T-helper 2 cell (primary cell): ENCODE measurements at places on chromosomes 2 and 18.

- DNase-seq = no peak
Measured at GRCh38 chr2:154952346-154952980, 254.0 kb downstream of the KCNJ3 start.

DNA sequence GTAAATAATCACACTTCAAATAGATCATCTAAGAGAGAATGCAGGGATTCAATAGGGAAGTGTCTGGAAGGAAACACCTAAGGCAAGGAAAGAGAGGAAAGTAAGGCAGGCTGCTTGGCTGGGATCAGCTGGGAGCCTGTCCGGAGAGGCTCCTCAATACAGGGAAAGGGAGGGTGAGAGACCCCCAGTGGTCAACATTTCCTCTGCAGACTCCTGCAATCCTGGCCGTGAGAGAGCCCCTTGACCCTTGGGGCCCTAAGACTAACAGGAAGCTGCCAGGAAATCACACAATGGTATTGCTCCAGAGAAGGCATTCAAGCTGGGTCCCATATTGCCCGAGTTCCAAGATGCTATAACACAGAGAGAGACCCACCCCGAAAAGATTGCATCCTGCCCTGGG lies 549.4 kb downstream of the NYAP2 start:
- DNase-seq = no peak

DNA sequence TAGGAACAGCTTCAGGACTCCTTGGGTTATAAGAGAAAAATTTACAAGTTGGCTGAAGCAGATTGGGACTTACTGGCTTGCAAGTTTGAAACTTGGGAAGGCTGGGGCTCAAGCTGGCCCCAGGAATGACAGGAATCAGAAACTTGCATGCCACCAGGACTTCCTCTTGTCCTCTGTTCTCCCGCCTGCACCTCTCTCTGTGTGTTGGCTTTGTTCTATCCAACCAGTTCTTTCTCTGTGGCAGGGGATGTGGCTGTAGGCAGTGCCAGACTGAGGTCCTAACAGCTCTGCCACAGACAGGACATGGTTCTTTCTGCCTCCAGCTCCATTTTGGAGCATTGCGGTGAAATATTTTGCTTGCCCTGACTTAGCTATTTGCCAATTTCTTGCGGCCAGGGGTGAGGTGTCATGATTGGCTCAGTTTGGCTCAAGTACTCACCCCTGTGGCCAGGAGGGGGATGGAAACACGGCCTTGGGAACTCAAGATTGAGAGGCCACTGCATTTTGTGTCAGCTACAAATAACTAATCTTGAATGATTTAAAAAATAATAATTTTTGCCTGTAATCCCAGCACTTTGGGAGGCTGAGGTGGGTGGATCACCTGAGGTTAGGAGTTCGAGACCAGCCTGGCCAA lies 48.9 kb downstream of the MEP1B start:
- DNase-seq = no peak

- DNase-seq = no peak
Measured at GRCh38 chr2:217370391-217370790, 510.5 kb upstream of the TNP1 start.

- DNase-seq = no peak
Measured at GRCh38 chr2:68253219-68254068, 1.1 kb upstream of the PPP3R1 start.

- no peak for DNase-seq
Measured at GRCh38 chr2:35562488-35562887, 793.1 kb upstream of the CRIM1 start.

GRCh38 chr18:22180722-22181121 lies 11.3 kb downstream of the GATA6 start:
- no peak for DNase-seq

GRCh38 chr2:102686479-102687439 lies 67.4 kb downstream of the SLC9A2 start:
- DNase-seq = peak; percentile 55

- DNase-seq = no peak
Measured at GRCh38 chr2:74528600-74529356, 728 bp downstream of the AUP1 start.

DNA sequence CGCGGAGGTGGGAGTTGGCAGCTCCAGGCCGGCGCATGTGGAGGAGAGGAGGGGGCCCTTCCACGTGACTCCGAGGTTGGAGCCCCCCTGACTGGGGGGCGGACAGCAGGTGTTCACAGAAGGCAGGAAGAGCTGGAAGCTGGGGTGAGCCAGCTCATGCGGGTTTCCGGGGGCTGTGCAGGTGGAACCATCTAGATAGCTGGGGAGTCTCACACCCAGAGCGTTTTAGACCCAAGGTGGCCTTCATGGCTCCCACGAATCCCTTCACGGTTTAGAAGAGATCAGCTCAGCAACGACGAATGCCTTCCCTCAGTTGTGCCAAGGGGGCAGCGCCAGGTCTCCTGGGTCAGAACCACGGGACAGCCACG lies 740.5 kb upstream of the SALL3 start:
- DNase-seq = no peak

DNA sequence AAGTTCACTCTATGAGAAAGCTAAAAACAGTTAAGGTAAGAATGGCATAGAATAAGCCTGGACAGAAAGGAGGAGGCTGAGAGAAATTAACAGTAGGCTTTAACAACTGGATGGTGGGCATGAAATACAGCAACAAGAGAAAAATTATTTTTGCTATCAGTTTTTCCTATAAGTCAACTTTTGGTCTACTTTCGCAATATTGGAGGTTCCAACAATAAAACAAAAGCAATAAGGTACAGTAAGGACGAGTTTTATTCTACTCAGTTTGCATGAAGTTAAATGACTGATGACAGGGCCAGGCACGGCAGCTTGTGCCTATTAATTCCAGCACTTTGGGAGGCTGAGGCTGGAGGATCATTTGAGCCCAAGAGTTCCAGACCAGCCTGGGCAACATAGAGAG lies 17.3 kb downstream of the RAB1A start:
- no peak for DNase-seq

GRCh38 chr2:161122772-161123530 lies 37.3 kb upstream of the TANK start:
- peak; percentile 76 for DNase-seq

GRCh38 chr2:17658251-17658843 lies 95.3 kb downstream of the SMC6 start:
- no peak for DNase-seq

DNA sequence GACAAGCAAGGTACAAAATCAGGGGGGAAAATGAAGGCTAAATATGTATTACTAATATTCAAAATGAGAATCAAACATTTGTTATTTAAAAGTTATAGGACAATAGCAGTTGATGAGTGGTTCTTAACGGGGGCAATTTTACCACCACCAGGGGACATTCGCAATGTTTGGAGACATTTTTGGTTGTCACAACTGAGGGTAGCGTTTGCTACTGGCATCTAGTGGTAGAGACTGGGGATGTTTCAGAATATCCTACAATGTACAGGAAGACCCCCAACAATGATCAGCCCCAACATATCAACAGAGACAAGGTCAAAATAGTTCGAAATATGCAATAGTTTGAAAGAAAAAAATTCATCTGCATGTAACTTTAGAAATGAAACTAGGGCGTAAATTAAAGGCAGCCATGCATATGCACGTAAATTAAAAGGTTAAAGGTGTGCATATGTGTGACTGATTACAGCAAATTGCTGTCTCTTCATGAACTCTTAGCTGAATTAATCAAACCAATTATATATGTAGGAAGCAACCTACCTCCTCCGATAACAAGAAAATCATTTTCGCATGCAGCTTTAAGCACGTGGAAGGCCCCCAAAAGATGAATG lies 61.2 kb upstream of the CUL3 start:
- no peak for DNase-seq

DNA sequence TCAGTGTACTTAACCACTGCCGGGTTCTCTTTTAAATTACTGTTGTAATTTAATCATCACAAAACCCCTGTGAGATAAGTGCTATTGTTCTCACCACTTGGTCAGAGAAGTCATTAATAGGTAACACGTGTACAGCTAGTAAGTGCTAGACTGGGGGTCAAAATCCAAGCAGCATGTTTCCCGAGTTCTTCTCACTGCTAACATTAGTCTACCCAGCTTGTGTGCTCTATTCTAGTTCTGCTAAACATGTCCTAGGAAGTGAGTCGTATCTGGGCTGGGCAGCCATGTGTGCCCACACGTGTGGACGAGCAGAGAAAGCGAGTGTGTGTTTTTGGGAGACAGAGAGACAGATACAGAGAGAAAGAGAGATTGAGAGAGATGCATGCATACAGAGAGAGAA lies 94.1 kb downstream of the BIN1 start:
- no peak for DNase-seq

GRCh38 chr2:219844401-219845091 lies 217.1 kb downstream of the SLC4A3 start:
- DNase-seq = no peak

GRCh38 chr2:180647221-180647620 lies 333.2 kb upstream of the UBE2E3 start:
- no peak for DNase-seq

GRCh38 chr18:57846258-57846657 lies 43.1 kb upstream of the ATP8B1 start:
- DNase-seq = no peak

DNA sequence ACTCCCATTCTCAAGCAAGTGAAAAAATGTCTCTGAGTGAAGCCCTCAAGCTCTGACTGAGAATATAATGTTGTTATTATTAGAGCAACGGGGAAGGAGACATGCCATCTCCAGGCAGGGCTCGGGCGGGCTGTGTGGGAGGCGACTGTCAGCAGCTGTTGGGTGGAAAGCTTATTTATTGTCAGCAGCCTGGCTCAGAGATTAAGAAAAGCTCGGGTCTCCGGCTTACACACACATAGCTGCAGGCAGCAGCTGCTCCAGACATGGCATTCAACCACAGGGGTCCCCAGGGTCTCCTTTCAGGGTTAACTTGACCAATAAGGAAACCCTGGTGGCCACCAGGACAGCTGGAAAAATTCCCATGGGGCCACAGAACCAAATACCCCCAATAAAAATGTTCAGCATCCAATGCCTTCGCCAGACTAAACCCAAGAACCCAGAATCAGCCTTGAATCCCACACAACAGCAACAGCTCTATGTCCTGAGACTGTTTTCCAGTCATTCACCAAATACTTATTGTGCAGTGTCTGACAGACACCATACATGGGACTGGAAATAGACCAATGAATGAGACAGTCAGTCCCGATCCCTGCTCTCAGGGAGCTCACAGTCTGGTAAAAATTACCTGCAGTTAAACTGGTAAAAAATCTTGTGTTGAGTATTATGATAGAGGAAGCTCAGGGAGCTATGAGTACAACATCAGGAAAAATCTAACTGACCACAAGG lies 70.5 kb upstream of the RTN4 start:
- no peak for DNase-seq

DNA sequence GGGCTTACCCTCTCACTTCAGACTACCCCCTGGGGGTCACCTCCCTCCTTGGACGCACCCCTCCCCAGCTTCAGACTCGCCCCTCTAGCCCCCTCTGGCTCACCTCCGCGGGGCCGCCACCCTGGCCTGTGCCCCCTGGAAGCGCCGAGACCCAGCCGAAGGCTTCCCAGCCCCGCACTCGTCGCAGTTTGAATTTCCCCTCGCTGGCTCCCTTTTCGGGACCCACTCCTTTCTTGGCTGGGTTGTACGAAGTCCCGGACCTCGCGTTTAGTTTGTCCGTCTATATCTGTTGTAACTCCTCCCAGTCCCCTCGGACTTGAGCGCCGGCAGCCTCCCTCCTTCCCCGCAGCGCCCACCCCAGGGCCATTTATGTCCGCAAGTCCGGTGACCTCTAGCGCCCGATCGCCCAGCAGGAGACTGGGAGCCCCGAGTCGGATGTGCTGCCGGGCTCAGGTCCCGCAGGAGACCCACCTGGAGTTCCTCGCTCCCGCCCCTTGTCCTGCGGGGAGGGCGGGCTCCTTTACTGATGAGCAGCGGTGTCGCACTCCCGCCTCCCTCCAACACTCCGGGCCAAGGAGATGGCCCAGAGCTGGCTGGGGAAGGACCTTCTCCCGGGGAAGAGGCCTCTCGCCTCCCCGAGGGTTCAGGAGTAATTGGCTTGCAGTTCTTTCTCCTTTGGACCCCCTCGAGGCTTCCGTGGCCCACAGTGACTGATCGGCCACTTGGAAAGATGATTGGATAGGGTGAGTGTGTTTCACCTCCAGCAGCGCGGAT lies 692 bp upstream of the RAX start:
- DNase-seq = no peak

GRCh38 chr2:95053543-95053942 lies 28.0 kb downstream of the MAL start:
- no peak for DNase-seq

DNA sequence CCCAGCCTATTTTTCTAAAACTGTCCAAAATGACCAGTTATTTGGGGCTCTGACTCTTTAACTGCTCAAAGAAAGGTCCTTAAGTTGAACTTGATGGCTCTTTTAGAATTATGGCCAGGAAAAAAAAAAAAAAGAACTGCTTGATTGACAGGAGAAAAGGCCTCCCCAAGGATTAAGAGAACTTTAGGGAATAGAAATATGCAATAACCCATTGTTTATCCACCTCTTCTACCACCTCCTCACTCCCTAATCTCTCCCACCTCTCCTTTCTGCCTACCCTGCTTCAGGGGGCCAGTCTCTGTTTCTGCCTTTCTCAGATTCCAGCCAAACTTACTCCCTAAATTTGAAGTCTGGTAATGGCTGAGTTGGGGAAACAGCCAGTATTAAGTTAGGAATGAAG lies 5.7 kb upstream of the STRN start:
- DNase-seq = no peak

DNA sequence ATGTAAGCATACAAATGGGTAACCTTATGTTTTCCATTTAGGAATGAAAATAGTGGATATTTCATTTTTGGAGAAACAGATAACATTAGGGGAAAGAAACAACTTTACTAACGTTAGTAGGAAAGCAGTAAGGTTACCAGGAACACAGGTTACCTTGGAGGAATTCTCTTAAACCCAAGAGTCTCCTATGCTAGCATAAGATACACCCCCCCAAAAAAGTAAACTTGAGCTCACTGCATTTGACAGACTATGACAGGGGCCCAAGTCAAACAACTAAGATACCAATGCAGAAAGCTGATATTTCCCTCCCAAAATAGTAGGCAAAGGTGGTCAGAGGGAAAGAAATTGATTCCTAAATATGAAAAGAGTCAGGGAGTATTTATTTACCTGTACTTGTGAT lies 656.9 kb downstream of the DSC3 start:
- no peak for DNase-seq

GRCh38 chr18:44682201-44682870 lies 1.6 kb downstream of the SETBP1 start:
- no peak for DNase-seq

DNA sequence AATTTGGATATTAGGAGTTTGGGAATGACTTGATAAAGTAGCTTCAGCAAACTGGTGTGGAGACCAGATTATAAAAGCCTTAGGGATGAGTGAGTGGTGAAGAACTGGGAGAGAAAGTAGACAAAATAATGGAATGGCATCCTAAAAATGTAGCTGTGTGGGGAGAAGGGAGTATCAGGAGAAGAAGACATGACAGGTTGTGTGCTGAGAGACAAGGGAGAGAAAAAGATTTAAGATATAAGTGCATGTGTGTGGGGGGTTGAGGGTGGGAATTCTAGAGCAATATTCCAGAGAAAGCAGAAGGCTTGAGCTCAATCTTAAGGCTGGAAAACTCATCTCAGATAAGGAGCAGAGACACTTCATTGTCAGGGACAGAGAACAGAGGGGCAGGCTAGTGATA lies 159.5 kb downstream of the HNMT start:
- no peak for DNase-seq

GRCh38 chr2:178448968-178449661 lies 1.9 kb downstream of the PRKRA start:
- no peak for DNase-seq

GRCh38 chr2:156590085-156590739 lies 154.0 kb downstream of the GPD2 start:
- no peak for DNase-seq

- no peak for DNase-seq
Measured at GRCh38 chr2:151953467-151953866, 125.2 kb upstream of the ARL5A start.
